AG10803 (cell line): ENCODE measurements at places on chromosomes 2 and 18.

DNA sequence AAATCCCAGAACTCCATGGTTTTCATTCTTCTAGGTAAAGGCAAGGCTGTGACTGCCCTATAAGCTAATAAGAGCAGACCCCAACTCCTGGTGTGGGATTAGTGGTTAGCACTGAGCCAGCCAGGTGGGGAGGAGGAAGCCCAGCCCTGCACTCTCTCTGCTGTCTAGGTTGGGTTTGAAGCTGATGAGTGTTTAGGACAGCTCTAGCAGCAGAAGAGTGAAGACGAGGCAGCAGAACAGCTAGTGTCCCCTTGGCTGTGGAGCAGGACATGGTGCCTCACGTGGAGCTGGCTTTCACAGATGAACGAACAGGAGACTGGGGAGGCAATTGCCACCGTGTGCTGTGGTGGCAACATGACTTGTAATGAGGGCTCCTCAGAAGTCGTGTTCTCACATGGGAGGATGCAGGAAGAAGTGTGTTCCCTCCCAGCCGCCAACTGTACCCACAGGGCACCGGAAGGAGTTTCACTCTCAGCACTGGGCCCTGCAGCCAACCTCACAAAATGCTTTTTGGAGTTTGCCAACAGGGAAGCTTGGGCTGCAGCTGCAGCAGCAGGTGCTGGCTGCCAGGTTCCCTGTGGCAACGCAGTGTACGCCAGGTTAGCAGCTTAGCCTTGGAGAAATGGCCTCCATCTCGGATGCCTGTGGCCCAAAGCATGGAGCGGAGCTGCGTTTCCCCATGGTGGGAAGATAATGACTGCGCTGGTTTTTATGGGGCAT is 328.2 kb downstream of the SETBP1 start:
- no peak for DNase-seq

GRCh38 chr2:43851011-43851980 is 12.5 kb downstream of the ABCG8 start:
- DNase-seq, result no peak

DNA sequence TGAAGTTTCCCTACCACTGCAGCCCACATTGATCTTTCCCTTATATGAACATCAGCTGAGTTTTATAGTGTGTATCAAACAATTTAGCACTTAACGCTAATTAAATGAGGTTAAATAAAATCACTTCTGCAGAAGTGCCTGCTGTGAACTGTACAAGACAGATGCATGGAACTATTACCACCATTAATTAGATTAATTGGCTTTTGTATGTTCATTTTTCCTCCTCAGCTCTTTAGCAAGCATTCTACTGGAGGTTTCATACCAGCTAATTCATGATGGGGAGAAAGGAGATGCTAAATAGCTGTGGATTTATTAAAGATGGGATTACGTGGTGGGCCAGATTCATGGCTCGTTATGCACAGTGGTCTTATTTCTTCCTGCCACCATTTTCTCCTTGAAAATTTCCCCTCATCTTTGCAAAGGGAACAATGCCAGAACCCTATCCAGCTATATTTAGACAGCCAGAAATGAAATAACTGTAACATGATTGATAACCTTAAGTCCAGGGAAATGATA is 96.7 kb downstream of the CNTNAP5 start:
- no peak for DNase-seq

DNA sequence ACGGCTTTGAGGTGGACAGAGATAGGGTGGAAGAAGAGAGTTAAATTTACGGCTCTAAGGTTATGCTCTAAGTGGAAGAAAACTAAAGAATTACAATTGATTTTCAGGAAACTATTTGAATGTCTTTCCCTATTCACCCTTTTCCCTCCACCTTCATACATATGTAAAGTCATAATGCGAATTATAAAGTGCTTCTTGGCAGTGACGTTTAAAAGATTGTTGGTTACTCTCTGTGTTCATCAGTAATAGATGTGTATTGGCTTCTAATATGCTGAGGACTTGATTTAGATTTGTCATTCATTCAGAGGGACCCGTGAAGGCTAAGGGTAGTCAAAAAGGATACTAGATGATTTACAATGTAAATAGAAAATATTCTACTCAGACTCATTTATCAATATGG is 63.9 kb downstream of the ARHGAP28 start:
- DNase-seq, result no peak

GRCh38 chr2:241571821-241572620 is 13.5 kb downstream of the BOK start:
- no peak for DNase-seq

DNA sequence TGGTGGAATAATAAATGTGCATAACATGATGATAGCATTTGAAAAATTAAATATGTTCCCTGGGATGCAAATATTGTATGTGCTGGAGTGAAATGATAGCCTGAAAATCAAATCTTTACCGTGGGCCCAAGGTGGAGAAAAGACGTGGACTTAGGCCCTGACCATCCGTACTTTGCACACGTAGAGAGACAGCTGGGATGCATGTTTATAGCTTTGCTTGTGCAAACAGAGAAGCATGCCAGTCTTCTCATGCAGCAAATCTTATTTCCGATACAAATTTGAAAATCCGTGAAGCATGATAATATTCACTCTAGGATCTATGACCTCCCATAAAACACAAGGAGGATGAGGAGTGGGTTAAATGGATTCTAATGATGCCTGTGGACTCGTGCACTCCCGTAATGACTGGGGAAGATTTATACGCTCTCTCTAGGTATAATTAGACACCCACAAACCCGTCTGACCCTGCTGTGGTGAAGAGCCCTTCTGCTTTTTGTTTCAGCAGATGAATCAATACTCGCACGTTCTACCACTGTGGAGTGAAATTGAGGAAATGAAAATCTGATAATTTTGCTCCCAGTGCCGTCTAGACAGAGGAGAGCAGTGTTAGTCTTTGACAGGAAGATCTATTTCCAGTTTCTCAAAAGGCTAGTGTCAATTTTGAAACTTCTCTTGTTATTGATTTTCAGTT is 810.3 kb upstream of the SALL3 start:
- DNase-seq, result no peak

DNA sequence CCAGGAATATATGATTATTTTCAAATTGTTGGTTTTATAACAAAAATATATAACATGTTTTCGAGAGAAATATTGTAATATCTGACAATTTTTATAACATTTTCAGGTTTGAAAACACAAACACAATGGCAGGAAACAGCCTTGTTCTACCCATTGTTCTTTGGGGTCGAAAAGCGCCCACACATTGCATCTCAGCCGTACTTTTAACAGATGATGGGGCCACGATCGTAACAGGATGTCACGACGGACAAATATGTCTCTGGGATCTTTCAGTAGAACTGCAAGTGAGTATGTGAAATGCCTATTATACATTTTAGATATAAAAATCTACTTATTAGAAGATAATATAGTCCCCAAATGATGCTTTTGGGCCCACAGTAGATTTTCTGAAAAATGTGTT is 21.2 kb downstream of the WDR7 start:
- no peak for DNase-seq

DNA sequence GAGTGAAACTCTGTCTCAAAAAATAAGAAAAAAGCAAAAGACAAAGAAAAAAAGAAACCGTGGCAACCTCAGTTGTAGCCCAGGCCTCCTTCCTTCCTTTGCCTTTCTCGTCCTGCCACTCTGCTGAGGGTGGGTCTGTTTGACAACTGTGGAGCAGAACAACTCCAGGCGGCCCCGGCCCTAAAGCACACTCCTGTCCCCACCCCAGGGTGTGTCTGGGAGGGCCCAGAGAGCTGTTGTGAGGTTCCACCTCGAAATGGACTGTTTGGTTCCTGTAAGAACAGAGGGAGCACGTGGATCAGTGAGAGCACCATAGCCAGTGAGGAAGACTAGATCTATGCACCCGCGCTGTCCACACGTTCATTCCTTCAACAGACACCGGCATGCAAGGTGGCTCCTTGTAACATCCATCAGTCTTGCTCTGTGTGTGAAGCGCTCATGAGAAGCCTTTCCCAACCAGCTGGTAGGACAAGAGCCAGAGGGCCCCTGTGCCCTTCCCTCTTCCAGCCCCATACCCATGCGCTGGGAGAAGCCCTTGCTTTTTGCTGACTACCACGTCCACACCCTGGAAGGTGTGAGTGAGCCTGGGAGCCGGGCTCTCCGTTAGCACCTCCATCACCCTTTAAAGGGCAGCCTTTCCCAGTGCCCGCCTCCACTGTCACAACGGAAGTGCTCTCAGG is 61.6 kb downstream of the SOWAHC start:
- no peak for DNase-seq

- no peak for DNase-seq
Observed at GRCh38 chr2:105919191-105919811, 174.6 kb downstream of the NCK2 start.

DNA sequence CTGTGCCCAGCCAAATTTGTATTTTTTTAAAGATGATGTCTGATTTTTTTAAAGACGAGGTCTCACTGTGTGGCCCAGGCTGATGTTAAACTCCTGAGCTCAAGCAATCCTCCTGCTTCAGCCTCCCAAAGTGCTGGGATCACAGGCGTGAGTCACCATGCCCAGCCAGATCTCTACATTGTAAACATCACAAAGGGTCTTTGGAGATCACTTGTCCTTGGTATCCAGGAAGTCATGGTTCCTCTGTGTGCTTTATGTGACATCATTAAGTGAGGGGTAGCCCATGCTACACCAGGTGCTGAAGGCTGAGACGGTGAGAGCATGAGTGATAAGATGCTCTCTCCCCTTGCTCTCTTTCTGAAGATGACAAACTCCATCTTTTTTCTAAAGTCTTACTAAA is 7.0 kb upstream of the NUP35 start:
- DNase-seq, result no peak

- peak; percentile 69 for DNase-seq
Observed at GRCh38 chr2:43460611-43461365, 135.1 kb downstream of the THADA start.
